Cardiac muscle cell (in vitro differentiated cells and primary cell): ENCODE measurements at places on chromosomes 6 and 20. TPM values are rescaled to one million over a fixed set of nuclear protein-coding genes. Genes with fewer than 3 reads are reported as not detected.

- DNase-seq = no peak
Measured at GRCh38 chr6:95866732-95867131, 149.0 kb upstream of the FUT9 start.

The PEX6 gene
- total RNA-seq = 40.9 and 52.0 TPM in 2 replicates

The NFKBIE gene
- total RNA-seq = 23.8 and 34.2 TPM in 2 replicates

DNA sequence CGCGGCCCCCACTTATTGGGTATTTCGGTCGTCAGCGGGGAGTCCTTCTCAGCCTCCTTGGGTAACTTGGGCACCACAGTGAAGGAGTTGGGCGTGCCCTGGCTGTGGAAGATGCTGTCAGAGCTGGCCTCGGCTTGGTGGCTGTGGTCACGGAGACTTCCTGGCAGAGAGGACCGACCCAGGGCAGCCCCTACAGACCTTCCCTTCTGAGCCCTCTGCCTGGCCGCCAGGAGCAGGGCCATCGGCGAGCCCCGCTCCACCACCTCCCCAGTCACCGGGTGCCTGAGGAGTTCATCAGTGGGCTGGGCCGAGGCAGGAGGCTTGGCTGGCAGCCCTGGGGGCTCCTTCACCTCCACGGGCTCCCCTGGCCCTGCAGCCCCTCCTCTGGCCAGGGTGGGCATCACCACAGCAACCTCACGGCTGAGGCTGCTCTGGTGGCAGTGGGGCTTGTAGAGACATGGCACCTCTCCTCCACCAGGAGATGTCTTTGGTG is 37.2 kb downstream of the C6orf132 start:
- DNase-seq = no peak
